HFFc6 (cell line): ENCODE measurements at places on chromosomes 11 and 22. TPM values are rescaled to one million over a fixed set of nuclear protein-coding genes. Genes with fewer than 3 reads are reported as not detected.
A peak's percentile ranks its signal among the peaks of the same experiment; 100 is the strongest.

The SPON1 gene
- total RNA-seq, result not detected in 3 replicates

The ESAM gene
- 0.11 TPM in 1 of 2 replicates, not detected in the other for total RNA-seq

The ANGPTL5 gene
- not detected in 3 replicates for total RNA-seq

The GAL gene
- total RNA-seq, result 1.0 to 12.5 TPM (median 7.6 TPM) in 3 replicates

The LARGE1 gene
- total RNA-seq, result 6.3 to 8.0 TPM (median 7.8 TPM) in 3 replicates

The TMEM121B gene
- total RNA-seq, result 0.07 to 0.09 TPM in 2 of 3 replicates, not detected in the other

- no peaks in the 10 kb centered on the region for H3K36me3 ChIP-seq
- DNase-seq, result no peak
- H3K4me1 ChIP-seq, result peaks cover 18% of the 10 kb centered on the region
- H3K27me3 ChIP-seq, result peaks cover 9% of the 10 kb centered on the region
- no peak overlapping the region for H3K27ac ChIP-seq
Observed at GRCh38 chr11:45266676-45267020, 19.5 kb downstream of the SYT13 start.

GRCh38 chr22:32612834-32613233 lies 138.2 kb downstream of the FBXO7 start:
- H3K4me1 ChIP-seq, result peaks cover 15% of the 10 kb centered on the region
- H3K4me3 ChIP-seq, result no peak overlapping the region
- no peak for DNase-seq
- H3K27ac ChIP-seq, result no peak overlapping the region
- H3K27me3 ChIP-seq, result peaks cover 7% of the 10 kb centered on the region
- H3K36me3 ChIP-seq, result no peaks in the 10 kb centered on the region

DNA sequence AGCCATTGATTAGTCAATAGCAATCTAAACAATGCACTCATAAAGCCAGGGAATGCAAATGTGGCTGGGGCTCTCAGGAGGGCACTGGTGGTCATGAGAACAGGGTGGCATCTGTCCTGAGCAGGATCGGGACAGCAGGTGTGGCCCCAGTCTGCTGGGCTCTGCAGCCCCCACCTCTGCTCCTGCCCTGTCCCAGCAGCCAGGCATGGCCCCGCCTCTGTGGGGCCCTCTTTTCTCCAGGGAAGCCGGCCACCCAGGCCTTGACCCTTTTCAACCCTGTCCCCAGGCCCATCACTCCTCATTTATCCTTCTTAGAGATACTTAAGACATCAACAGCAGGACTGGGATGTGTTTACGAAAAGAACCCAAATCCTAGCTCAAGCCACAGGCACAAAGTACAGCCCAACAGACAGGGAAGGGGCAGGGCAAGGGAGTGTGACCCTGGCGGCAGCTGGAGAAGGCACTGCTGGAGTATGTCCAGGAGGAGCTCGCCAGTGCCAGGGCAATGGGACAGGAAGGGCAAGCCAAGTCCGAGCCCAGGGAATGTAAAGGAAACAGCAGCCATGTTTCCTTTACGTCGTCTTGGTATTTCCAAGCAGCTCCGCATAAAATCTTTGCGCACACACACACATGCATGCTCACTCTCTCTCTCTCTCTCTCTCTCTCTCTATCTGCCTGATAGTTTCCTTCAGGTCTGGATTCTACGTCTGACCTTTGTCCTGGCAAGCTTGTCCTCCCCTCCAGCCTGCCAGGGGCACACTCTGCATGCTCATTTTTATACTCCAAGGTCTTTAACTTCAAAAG lies 59.9 kb downstream of the DGCR2 start:
- H3K27ac ChIP-seq, result no peak overlapping the region
- no peak overlapping the region for H3K4me3 ChIP-seq
- no peaks in the 10 kb centered on the region; the same call in 1 of the 2 replicates for H3K27me3 ChIP-seq
- H3K36me3 ChIP-seq, result peaks cover 20% of the 10 kb centered on the region
- no peak for DNase-seq

DNA sequence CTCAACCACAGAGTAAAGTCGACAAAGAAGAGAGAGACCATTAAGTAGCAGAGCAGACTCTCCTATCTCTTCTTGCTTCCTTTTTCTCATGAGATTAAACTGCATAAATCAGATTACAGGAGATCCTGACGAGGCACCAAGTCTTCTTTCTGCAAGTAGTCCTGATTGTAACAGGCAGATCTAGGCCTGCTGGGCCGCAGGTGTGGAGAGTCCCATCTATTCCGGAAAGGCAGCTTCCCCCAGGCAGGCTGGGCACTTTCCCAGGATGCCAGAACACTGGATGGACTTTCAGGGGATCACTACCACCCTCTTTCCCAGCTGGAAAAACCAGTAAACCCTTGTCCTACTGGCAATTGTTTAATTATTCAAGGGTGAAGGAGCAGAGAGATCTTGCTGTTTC lies 173.0 kb upstream of the CADM1 start:
- H3K4me1 ChIP-seq, result no peaks in the 10 kb centered on the region
- H3K36me3 ChIP-seq, result 0 out of 2 replicates have a peak, but pooled peaks cover under 1% of the 10 kb centered on the region
- no peak overlapping the region for H3K4me3 ChIP-seq
- no peak overlapping the region for H3K27ac ChIP-seq
- no peaks in the 10 kb centered on the region; the same call in 1 of the 2 replicates for H3K27me3 ChIP-seq
- DNase-seq, result no peak

DNA sequence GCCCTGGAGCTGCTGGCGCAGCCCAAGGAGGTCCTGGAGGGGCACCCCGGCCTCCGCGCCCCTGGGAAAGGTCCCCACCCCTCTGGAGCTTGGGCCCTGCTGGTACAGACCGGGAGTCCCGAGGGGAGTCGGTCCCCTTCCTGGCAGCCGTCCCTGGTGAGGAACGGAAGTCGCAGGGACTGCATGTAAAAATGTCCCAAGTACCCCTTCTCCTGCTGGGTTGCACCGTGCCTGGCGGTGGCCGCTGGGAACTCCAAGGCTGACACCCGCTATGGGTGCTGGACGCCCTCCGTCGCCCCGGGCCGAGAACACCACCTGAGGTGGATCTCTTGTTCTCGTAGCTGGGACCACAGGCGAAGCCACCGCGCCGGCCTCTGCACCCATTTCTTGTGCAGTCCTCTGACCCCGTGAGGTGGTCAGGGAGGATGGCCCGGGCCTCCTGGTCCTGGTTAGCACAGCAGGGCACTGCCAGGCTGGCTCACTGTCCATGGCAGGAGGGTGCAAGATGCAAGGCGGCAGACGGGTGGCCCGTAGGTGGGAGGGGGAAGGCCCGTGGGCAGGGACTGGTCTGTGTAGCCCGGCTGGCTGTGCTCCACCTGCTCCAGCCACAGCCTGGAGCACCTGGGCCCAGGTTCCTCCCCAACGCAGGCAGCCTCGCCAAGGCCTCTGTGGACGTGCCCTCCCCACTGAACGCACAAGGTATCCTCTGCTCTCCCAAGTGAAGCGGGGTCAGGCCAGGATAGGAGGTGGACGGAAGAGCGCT lies 165.2 kb downstream of the IGLL1 start:
- no peak for DNase-seq
- H3K27ac ChIP-seq, result no peak overlapping the region
- peaks cover 43% of the 10 kb centered on the region for H3K27me3 ChIP-seq
- no peaks in the 10 kb centered on the region for H3K36me3 ChIP-seq
- no peak overlapping the region for H3K4me3 ChIP-seq
- peaks cover 13% of the 10 kb centered on the region for H3K4me1 ChIP-seq

DNA sequence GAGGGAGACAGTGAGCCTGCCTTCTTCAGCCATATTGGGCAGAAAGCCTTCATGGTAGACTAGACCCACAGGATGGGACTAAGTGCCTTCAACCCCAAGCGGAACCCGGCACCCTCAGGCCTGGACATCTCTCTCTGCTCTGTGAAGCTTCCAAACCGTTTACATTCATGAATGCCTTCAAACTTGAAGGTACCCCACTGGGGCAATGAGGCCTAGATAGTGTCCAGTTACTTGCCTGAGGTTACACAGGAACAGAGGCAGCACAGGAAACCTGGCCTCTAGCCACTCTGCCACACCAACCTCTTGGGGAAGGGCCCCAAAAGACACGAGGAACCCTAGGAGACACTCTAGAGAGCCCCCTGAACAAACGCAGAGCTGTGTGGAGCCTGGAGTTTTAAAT lies 14.5 kb upstream of the CYP2R1 start:
- no peak overlapping the region for H3K4me3 ChIP-seq
- no peak overlapping the region for H3K27ac ChIP-seq
- DNase-seq, result no peak
- peaks cover 2% of the 10 kb centered on the region; the same call in 1 of the 2 replicates for H3K27me3 ChIP-seq
- no peaks in the 10 kb centered on the region for H3K36me3 ChIP-seq

GRCh38 chr11:95937358-95937757 lies 13.5 kb upstream of the MTMR2 start:
- DNase-seq, result no peak
- H3K27ac ChIP-seq, result no peak overlapping the region
- peaks cover 7% of the 10 kb centered on the region for H3K4me1 ChIP-seq
- H3K27me3 ChIP-seq, result no peaks in the 10 kb centered on the region
- no peak overlapping the region for H3K4me3 ChIP-seq

DNA sequence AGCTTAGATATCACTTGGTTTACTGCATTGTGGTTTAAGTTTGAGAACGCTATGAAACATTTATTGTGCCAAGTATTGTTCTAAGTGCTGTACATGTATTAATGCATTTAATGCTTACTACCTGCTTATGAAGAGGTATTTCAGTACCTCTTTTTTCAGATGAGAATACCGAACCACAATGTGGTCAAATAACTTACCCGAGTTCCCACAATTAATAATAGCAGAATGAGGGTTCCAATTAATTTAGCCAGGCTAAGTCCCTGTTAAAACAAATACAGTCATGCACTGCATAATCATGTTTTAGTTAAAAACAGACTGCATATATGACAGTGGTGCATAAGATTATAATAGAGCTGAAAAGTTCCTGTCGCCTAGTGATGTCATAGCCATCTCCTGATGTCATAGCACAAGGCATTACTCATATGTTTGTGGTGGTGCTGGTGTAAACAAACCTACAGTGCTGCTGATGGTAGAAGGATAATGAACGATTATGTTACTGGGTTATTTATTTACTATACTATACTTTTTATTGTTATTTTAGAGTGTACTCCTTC lies 4.3 kb downstream of the ZC3H12C start:
- H3K4me3 ChIP-seq, result no peak overlapping the region
- H3K36me3 ChIP-seq, result peaks cover 5% of the 10 kb centered on the region; the same call in 1 of the 2 replicates
- no peak overlapping the region for H3K27ac ChIP-seq
- H3K4me1 ChIP-seq, result peaks cover 47% of the 10 kb centered on the region

GRCh38 chr11:67302571-67303131 lies 679 bp upstream of the SSH3 start:
- no peak for DNase-seq
- peaks cover 5% of the 10 kb centered on the region for H3K36me3 ChIP-seq
- peaks cover 5% of the 10 kb centered on the region; the same call in 1 of the 2 replicates for H3K4me1 ChIP-seq

- no peak overlapping the region for H3K27ac ChIP-seq
- no peaks in the 10 kb centered on the region for H3K36me3 ChIP-seq
- no peaks in the 10 kb centered on the region for H3K4me1 ChIP-seq
- no peak overlapping the region for H3K4me3 ChIP-seq
Observed at GRCh38 chr11:125428486-125429173, 67.4 kb downstream of the FEZ1 start.

- no peak overlapping the region for H3K27ac ChIP-seq
- no peak overlapping the region for H3K4me3 ChIP-seq
- no peaks in the 10 kb centered on the region for H3K4me1 ChIP-seq
- H3K36me3 ChIP-seq, result no peaks in the 10 kb centered on the region
Observed at GRCh38 chr22:47196166-47196849, 433.9 kb downstream of the TBC1D22A start.

- H3K4me3 ChIP-seq, result no peak overlapping the region
- 0 out of 2 replicates have a peak, but pooled peaks cover 10% of the 10 kb centered on the region for H3K36me3 ChIP-seq
- peak; percentile 90 for DNase-seq
- H3K27ac ChIP-seq, result no peak overlapping the region
Observed at GRCh38 chr11:74929431-74930363, 19.2 kb downstream of the XRRA1 start.

- peak overlapping the region; percentile 70 for H3K4me3 ChIP-seq
- peaks cover 14% of the 10 kb centered on the region; the same call in 1 of the 2 replicates for H3K36me3 ChIP-seq
- H3K27ac ChIP-seq, result peak overlapping the region; percentile 80
- DNase-seq, result peak; percentile 76
Observed at GRCh38 chr11:93100211-93100610, 97.6 kb downstream of the SLC36A4 start.

- H3K4me1 ChIP-seq, result peaks cover 52% of the 10 kb centered on the region
- H3K36me3 ChIP-seq, result no peaks in the 10 kb centered on the region
- no peaks in the 10 kb centered on the region; the same call in none of the 2 replicates for H3K27me3 ChIP-seq
- H3K4me3 ChIP-seq, result no peak overlapping the region
- peak overlapping the region; percentile 24; the same call in 1 of the 2 replicates for H3K27ac ChIP-seq
Observed at GRCh38 chr11:112367461-112367860, 106.8 kb upstream of the PLET1 start.

- H3K36me3 ChIP-seq, result no peaks in the 10 kb centered on the region
- H3K4me1 ChIP-seq, result no peaks in the 10 kb centered on the region
- H3K4me3 ChIP-seq, result no peak overlapping the region
- H3K27me3 ChIP-seq, result no peaks in the 10 kb centered on the region
Observed at GRCh38 chr11:30991376-30991775, 378.2 kb downstream of the DCDC1 start.

DNA sequence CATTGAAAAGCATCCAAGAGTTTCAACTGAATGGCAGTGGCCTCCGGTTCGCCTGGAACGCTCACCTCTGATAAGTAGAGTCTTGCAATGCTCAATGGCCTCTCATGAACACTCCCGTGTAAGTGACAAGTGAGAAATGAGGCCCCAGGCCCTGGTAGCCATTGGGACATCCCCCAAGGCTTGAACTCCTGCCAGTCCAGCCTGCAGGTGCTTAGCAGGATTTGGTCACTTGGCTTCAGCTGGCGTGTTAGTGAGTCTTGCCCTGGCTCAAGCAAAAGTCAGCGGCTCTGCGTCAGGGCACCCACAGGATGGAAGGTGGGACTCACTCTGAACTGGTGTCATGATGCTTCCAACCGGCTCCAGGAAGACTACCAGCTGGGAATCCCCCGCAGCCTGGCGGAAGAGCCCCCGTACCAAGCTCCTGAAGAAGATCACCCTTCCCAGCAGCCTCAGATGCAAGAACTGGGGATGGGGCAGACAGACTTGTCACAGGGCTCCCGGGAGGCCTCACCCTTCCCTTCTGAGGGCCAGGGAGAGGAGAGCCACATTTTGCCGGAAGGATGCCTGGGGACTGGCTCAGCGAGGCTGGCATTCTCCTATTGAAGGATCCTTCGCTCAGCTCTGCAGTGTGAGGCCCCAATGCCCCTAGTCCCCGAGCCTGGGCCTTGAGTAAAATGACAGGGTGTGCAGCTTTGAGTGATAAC lies 19.3 kb downstream of the MB start:
- no peaks in the 10 kb centered on the region for H3K36me3 ChIP-seq
- 0 out of 2 replicates have a peak, but pooled peaks cover 1% of the 10 kb centered on the region for H3K4me1 ChIP-seq
- no peak overlapping the region for H3K4me3 ChIP-seq
- H3K27ac ChIP-seq, result no peak overlapping the region
- no peak for DNase-seq
- H3K27me3 ChIP-seq, result peaks cover 9% of the 10 kb centered on the region

DNA sequence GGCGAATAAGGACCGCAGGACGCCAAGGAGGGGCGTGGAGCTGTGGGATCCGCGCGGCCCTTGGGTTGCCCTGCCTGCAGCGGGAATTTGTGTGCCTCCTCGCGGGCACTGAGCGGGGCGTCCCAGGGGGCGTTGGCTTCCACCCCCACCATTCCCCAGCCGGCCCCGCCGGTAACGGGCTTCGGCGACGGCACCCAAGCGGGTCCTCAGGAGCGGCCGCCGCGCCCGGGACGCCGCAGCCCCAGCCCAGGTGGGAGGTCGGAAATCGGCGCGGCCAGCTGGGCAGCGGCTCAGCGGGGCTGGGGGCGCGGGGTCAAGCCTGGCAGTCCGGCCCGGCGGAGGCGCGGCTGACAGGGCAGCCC lies 320 bp downstream of the CLTCL1 start:
- peaks cover 58% of the 10 kb centered on the region for H3K4me1 ChIP-seq
- H3K36me3 ChIP-seq, result no peaks in the 10 kb centered on the region
- H3K4me3 ChIP-seq, result peak overlapping the region; percentile 90
- peak overlapping the region; percentile 70 for H3K27ac ChIP-seq

GRCh38 chr11:116185551-116185950 lies 587.2 kb downstream of the BUD13 start:
- H3K27me3 ChIP-seq, result no peaks in the 10 kb centered on the region; the same call in 1 of the 2 replicates
- no peaks in the 10 kb centered on the region for H3K4me1 ChIP-seq
- DNase-seq, result no peak
- H3K36me3 ChIP-seq, result peaks cover 9% of the 10 kb centered on the region
- H3K27ac ChIP-seq, result no peak overlapping the region
